ENCODE measurements at places on chromosomes 13 and 19. TPM values are rescaled to one million over a fixed set of nuclear protein-coding genes. Genes with fewer than 3 reads are reported as not detected.

The FGF9 gene
- polyA plus RNA-seq = 35.3 TPM

GRCh38 chr13:21013682-21014038 lies 47.7 kb downstream of the LATS2 start:
- DNase-seq = no peak

DNA sequence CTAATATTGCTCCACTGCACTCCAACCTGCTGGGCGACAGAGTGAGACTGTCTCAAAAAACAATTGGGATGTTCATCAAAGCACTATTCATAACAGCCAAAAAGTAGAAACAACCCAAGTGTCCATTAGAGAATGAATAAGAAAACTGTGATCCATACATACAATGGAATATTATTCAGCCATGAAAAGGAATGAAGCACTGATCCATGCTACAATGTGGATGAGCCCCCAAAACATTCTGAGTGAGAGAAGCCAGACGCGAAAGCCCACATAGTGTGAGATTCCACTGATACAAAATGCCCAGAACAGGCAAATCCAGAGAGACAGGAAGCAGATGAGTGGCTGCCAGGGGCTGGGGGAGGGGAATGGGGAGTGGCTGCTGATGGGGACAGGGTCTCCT lies 16.0 kb downstream of the KLF2 start:
- DNase-seq = no peak

- DNase-seq = no peak
Observed at GRCh38 chr13:76969488-76970365, 21.4 kb downstream of the ACOD1 start.

- no peak for DNase-seq
Observed at GRCh38 chr19:57377498-57378146, 12.0 kb upstream of the ZNF548 start.

DNA sequence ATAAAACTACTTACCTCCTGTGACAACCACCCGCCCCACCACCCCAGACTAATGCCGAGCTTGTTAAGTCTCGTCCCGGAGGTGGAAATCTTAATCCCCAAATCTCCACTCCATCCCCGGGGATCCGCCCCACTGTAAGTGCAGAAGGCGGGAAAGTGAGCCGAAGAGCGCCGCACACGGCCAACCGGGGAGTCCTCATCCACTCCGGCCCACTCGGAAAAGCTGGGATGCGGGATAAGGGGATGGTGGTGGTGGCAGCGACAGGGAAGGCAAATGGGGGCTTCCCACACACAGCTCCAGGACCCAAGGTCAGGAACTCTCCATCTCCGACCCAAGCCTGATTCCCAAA lies 621 bp downstream of the FBL start:
- DNase-seq = no peak

GRCh38 chr13:73074926-73075325 lies 16.1 kb downstream of the KLF5 start:
- DNase-seq = no peak

DNA sequence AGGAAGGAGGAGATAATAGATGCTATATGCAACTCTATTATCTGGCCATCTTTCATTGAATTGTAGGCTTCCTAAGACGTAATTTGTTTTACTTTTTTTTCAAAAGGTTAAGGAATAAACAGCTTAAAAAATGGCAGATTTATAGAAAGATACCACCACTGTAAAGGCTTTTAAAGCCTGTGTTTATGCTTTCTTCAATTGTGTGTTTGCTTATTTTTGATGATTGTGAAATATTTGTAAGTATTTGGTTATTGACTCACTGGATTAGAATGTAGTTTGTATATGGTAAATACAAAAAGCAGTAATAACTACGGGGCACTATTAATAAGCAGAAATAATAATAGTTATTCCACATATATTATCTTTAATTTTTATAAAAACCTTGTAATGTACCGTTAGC lies 437.9 kb downstream of the KLF5 start:
- DNase-seq = no peak

The RNF225 gene
- polyA plus RNA-seq = not detected

DNA sequence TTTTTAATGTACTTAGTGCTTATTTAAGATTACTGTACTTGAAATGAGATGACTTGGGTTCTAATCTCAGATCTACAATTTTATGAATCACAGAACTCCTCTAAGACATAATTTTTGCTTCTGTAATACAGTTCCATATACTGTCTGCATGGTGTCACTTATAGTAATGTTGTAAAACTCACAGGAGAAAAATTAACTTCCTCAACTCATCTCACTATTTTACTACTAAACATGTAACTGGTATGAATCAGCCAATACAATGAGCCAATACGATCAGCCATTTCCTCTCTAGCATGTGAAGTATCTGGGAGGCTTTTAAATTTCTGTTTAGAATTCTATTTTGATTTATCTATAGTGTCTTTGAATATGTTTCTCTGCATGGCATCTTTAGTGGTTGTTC lies 85.3 kb downstream of the NHLRC3 start:
- no peak for DNase-seq

- no peak for DNase-seq
Observed at GRCh38 chr19:10452726-10453618, 32.6 kb downstream of the PDE4A start.

- DNase-seq = no peak
Observed at GRCh38 chr19:27822336-27822735, 1390.6 kb downstream of the UQCRFS1 start.

The CPAMD8 gene
- polyA plus RNA-seq = 60.4 TPM

DNA sequence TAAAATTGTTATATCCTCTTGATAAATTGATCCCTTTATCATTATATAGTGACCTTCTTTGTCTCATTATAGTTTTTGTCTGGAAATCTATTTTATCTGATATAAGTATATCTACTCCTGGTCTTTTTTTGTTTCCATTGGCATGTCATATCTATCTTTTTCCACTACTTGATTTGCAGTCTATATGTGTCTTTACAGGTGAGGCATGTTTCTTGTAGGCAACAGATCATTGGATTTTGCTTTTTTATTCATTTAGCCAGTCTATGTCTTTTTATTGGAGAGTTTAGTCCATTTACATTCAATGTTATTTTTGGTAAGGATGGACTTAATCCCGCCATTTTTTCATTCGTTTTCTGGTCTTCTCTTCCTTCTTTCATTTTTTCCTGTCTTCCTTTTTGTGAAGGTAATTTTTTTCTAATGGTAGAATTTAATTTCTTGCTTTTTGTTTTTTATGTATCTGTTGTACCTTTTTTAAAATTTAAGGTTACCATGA lies 13.5 kb upstream of the ZNF823 start:
- no peak for DNase-seq

DNA sequence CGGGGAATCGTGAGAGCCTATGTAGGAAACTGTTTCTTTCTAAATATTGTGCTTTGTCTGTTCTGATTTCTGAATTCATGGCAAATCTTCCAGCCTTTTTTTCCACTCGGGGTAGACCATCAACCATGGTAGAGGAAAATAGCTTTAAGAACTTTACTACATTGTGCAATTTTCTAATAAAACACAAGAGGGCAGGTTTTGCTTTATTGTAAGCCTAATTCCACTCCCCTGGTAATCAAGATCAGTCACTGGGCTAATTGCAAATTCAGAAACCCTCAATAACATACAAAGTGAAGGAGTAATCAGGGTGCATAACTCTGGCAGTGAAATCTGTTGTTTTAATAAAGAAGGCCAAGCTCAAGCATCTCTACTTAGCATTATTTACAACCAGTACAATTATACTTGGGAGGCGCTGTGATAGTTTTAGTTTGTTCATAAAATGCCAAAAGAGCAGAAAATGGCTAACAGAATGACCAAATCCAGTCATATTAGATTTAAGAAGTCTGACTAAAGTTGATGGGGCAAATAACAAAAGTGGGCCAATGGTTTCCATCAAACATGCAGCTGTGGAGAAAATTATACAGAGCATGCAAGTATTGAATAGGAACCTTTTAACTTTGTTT lies 43.8 kb downstream of the DCT start:
- DNase-seq = no peak

- DNase-seq = no peak
Observed at GRCh38 chr13:24038841-24039330, 121.6 kb upstream of the SPATA13 start.

- DNase-seq = no peak
Observed at GRCh38 chr13:60158321-60158801, 5.4 kb downstream of the DIAPH3 start.

DNA sequence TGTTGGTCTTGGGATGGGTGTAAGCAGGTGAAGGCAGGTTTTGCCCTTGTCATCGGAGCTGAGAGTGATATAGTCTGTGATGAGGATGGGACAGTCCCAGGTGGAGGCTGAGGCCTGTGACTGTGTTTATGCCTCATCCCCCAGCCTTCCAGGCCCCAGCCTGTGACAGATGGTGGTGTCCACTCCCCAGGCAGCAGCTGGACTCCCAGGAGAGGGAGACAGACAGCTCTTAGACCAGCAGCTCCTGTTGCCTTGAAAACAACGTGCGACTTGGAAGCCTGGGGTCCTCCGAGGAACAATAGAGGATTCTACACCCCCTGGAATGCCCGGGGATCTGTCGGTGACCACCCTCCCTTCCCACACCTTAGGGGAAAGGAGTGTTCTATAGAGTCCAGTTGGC lies 63.8 kb downstream of the CHST8 start:
- peak; percentile 24 for DNase-seq

DNA sequence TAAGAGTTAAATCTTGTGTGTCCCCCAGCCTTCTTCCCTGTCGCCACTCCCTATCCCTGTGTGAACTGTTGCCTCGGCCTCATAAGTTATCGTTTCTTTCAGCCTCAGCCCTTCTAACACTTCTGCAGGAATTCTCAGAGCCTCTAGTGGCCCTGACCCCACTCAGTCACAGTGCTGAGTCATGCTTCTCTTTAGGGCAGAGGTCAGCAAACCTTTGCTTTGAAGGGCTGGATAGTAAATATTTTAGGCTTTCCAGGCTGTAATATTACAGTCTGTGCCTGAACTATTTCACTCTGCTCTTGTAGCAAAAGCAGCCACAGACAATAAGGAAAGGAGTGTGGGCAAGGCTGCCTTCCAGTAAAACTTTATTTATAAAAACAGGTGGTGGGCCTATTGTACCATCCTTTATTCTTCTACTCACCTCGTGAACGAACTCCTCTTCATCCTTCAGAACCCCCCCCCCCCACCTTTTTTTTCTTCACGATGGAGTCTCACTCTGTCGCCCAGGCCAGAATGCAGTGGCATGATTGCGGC lies 22.1 kb downstream of the MYO9B start:
- DNase-seq = no peak

The SULT2B1 gene
- 2.1 TPM for polyA plus RNA-seq

GRCh38 chr13:37927561-37927960 lies 58.0 kb upstream of the TRPC4 start:
- no peak for DNase-seq

The MAMSTR gene
- 4.6 TPM for polyA plus RNA-seq

DNA sequence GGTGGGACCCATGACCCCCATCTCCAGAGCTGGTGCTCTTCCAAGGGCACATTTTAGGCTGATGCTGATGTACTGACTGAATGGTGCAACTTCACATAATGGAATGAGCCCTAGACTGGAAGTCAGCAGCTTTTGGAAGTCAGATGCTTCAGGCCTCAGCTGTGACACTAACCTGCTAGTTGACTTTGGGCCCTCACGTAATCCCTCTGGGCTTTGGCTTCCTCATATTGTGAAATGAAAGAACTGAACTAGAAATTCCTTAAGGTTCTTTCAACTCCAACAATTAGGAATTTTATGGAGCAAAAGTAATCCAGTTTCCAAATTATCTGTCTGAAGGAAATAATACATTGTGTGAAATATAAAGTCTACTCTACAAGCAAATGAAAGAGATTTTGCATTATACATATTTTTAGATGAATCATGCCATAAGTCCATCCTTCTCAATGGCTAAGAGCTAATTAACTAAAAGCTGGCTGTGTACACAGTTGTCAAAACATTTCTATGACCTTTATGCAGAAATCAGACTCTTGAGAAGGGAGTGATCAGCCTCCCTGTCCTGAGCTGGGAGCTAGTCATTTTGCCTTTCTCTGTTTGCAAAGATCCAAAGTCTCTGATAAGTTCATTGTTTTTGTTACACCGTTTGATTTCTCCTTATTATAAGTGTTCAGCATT lies 204.2 kb downstream of the DCLK1 start:
- no peak for DNase-seq

DNA sequence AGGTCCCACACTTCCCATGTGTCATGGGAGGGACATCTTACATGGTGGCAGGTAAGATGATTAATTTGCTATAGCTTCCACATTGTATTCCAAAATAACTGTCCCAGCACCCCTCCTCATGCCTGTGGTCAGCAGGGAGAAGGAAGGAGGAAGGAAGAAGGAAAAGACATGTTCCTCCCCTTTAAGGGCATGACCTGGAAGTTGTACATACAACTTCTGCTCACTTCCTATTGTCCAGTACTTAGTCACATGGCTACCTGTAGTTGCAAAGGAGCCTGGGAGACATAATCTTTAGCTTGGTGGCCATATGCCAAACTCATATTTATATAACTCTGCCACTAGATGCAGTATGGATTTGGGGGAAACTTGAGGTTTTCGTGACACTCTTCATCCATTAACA lies 17.6 kb upstream of the CASP14 start:
- DNase-seq = no peak

- DNase-seq = no peak
Observed at GRCh38 chr13:20140487-20140886, 20.4 kb downstream of the GJA3 start.

DNA sequence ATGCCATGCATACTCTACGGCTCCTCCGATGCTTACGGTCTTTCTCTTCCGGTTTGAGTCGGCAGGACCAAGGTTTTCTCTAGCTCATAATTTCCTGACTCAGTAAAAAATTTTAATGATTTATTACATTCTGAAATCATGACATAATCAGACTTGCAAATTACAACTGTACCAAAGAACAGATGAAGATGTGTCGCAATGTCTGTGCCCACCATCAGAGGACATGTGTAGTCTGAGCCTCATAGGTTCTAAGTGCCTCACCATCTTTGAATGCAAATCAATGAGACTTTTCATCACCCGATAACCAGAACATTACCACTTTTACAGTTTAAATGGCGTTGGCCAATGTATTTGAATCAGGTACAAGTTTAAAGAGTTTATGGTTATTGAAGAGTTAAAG lies 213.1 kb downstream of the NHLRC3 start:
- DNase-seq = no peak

GRCh38 chr19:50239921-50240590 lies 36.6 kb downstream of the MYH14 start:
- DNase-seq = no peak

GRCh38 chr13:37811441-37811840 lies 58.1 kb downstream of the TRPC4 start:
- no peak for DNase-seq

DNA sequence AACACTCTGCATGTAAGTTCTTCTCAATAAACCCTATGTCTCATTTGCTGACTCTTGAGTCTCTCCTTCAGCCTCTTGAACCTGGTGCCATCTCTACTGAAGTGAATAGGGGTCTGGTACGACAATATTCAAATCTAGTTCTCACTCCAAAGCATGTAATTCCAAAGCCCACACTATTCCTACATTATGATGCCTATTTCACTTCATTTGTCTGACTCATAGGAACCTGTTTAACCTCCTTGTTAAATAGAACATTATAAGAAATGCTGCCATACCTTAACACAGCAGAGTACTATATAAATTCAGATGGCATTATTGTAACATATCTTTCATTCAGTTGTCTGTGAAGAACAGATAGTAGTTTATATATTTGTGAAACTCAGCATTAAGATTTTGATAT lies 67.1 kb downstream of the STARD13 start:
- no peak for DNase-seq

The WTIP gene
- polyA plus RNA-seq = 27.7 TPM

GRCh38 chr19:4088975-4089374 lies 22.3 kb upstream of the ZBTB7A start:
- DNase-seq = no peak

The KIR3DL1 gene
- polyA plus RNA-seq = not detected

- no peak for DNase-seq
Observed at GRCh38 chr13:99812625-99813024, 158.9 kb downstream of the ZIC5 start.

The EBI3 gene
- 0.71 TPM for polyA plus RNA-seq

- no peak for DNase-seq
Observed at GRCh38 chr19:18475762-18476331, 37.9 kb upstream of the ISYNA1 start.

Data from left lung (tissue), 14 donors.